ENCODE measurements at places on chromosomes 12 and 14.
A peak's percentile ranks its signal among the peaks of the same experiment; 100 is the strongest.

DNA sequence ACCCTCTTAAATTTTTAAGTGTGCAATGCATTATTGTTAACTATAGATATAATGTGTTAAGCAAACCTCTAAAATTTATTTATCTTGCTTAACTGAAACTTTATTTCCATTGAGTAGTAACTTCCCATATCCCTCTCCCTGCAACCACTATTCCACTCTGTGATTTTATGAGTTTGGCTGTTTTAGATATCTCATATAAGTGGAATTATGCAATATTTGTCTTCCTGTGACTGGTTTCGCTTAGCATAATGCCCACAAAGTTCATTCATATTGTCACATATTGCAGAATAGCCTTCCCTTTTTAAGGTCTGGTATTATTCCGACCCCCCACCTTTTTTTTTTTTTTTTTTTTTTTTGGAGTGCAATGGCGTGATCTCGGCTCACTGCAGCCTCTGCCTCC is 247.6 kb downstream of the EMP1 start:
- DNase-seq = no peak

DNA sequence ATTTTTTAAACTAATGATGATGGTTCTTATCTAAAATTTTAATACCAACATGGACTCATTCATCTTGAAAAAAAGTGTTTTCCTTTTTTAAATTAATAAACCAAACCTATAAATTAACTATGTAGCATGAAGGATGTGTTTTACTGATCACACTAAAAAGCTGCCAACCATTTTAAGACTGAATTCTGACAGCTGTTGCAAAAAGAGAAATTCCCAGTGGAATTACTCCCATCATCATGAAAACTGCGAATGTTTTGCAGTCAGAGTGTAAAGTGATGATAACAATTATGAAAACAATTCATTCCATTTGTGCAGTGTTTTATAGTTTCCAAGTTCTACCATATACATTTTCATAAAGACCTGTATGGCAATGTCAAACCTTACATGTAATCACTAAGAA is 232.8 kb downstream of the SLC2A13 start:
- no peak for DNase-seq

DNA sequence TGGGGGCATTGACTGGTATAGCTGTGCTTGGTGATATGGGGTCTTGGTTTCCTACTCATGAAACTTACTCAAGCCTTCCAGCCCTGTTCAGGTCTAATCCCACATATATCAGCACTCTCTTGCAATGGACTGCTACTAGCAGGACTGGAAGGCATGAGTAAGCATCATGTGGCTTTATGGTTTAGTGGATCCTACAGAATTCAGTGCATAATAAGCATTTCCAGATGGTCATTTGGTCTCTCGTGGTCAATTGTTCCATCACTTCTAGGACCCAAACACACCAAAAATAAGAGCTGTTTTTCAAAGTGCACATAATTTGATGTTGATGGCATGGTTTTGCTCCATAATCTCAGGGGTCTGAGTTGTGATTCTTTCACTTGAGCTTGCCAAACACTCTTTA is 114.4 kb downstream of the LMNTD1 start:
- no peak for DNase-seq

GRCh38 chr14:94769391-94770250 is at the start of gene GSC:
TSS of gene GSC (minus strand) at chr14:94770113. CDS start at chr14:94770015, 98 bp downstream.
- DNase-seq = peak; percentile 73

GRCh38 chr12:15130541-15130940 is 90.7 kb downstream of the RERG start:
- no peak for DNase-seq

GRCh38 chr14:35879654-35880249 is 53.6 kb downstream of the BRMS1L start:
- DNase-seq = no peak

- DNase-seq = no peak
These were observed 10.8 kb downstream of the PACS2 start for GRCh38 chr14:105325303-105325702.

GRCh38 chr14:58747181-58747580 is 109.4 kb downstream of the DACT1 start:
- DNase-seq = peak; percentile 40

GRCh38 chr12:127273626-127274025 is 993.3 kb upstream of the TMEM132C start:
- no peak for DNase-seq

GRCh38 chr12:104748790-104749189 is 209.3 kb downstream of the SLC41A2 start:
- no peak for DNase-seq

- no peak for DNase-seq
These were observed 250.6 kb downstream of the DAD1 start for GRCh38 chr14:22338381-22338780.

GRCh38 chr14:56334458-56334857 is 216.2 kb downstream of the PELI2 start:
- DNase-seq = no peak

GRCh38 chr14:45253754-45254310 is 830 bp upstream of the MIS18BP1 start:
- no peak for DNase-seq

DNA sequence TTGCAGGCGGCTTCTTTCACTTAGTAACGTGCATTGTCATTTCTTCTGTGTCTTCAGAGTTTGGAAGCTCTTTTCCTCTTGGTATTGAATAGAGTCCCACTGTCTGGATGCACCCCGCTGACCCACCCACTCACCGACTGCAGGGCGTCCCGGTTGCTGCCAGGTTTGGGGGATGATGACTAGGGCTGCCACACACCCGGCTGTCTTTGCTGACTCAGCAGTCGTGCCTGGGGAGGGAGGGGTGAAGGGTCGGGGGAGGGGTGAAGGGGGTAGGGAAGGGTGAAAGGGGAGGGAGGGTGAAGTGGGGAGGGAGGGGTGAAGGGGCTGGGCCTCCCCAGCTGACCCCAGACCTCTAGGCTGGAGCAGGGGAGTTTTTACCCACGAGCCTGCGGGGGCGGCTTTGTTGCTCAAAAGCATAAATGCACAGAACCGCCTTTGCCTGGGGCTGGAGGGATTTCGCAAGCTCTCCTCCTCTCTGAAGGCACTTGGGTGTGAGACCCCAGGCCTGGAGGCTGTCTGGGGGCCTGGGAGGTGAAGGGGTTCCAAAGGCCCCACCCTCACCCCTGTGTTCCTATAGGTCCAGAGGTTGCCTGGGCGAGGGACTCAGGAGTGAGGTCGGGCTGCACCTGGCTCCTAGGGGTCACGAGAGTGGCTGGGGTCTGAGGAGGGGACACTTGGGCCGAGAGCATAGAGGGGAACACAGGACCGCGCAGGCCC is 31.3 kb upstream of the ULK1 start:
- no peak for DNase-seq

DNA sequence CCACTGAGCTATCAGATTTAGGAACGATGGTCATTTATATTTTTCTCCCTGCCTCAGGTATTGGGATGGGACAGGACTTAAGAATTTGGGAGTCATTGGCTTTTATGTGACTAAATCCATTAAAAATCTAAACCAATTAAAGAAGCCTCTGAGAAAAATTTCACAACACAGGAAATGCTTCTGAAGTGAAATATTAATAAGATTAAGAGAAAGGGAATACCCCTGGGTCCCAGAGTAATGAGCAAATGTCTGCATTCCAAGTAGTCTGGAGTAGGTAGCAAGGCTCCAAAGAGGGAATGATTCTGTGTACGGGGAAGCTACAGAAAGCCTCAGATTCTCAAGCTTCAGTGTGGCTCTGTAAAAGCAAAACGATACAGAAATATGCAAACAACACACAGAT is 707 bp upstream of the MED6 start:
- peak; percentile 48 for DNase-seq

DNA sequence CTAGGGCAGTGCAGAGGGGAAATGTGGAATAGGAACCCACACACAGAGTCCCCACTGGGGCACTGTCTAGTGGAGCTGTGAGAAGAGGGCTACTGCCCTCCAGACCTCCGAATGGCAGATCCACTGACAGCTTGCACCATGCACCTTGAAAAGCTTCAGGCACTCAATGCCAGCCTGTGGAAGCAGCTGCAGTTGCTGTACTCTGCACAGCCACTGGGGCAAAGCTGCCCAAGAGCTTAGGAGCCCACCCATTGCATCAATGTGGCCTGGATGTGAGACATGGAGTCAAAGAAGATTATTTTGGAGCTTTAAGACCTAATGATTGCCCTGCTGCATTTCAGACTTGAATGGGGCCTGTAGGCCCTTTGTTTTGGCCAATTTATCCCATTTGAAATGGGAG is 21.7 kb upstream of the CCDC88C start:
- no peak for DNase-seq

- DNase-seq = peak; percentile 45
These were observed at the start of gene GMPR2 for GRCh38 chr14:24232645-24233537. TSS of gene GMPR2 (plus strand) at chr14:24232929. CDS start at chr14:24233254, 325 bp downstream.

GRCh38 chr12:128455851-128456250 is 188.9 kb downstream of the TMEM132C start:
- no peak for DNase-seq

DNA sequence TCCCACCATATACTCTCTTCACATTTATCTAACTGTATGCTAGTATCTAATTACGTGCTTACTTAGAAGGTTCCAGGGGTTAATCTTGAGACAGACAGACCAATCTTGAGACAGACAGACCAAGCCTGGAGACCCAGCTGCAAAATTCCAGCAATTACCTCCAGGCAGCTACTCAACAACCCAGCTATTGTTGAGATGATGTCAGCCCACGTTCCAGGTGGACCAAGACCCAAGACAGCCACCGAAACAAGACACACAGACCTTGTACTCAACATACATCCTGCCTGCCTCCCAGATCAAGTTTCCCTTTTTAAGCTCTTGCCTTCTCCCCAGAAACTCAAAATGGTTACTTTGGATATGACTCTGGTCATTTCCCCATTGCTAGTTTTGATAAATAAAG is 64.9 kb upstream of the VASH1 start:
- DNase-seq = no peak

DNA sequence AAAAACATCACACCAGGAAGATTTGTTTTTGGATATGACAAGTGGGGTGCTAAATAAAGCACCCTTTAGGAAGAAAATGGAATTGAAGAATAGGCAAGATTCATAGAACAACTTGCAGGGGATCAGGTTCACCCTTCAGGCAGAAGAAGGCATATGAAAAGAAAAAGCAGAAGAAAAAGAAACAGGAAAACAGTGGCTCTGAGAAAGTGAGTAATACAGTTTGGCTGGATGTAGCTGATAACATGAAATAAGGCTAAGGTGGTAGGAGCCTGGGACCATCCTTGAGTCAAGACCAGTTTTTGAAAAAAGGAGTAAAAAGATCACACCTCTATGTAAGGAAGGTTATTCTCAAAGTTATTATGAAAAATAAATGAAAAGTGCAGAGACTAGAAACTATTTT is 42.4 kb downstream of the TRIP11 start:
- no peak for DNase-seq

GRCh38 chr12:14959126-14959440 is 2.3 kb downstream of the ARHGDIB start:
- no peak for DNase-seq

- no peak for DNase-seq
These were observed 191.2 kb upstream of the LMNTD1 start for GRCh38 chr12:25744313-25744712.

DNA sequence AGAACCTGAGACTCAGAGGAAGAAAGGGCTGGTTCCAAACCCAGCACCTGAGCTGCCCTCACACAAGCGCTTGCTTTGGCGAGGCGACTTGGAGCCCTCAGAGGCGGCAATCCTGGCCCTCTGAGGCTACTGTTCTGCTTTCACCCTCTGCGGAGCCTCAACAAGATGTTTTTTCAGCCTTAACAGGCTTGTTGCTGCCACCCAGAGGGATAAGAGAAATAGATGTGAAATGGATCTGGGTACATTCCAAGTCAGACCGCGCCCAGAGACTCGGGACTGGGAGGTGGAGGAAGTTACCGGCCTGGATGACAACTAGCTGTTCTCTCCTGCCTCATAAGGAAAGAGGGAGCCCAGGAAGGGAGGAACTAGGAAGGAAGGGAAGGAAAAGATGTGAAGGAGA is 89.6 kb downstream of the TTC7B start:
- no peak for DNase-seq

DNA sequence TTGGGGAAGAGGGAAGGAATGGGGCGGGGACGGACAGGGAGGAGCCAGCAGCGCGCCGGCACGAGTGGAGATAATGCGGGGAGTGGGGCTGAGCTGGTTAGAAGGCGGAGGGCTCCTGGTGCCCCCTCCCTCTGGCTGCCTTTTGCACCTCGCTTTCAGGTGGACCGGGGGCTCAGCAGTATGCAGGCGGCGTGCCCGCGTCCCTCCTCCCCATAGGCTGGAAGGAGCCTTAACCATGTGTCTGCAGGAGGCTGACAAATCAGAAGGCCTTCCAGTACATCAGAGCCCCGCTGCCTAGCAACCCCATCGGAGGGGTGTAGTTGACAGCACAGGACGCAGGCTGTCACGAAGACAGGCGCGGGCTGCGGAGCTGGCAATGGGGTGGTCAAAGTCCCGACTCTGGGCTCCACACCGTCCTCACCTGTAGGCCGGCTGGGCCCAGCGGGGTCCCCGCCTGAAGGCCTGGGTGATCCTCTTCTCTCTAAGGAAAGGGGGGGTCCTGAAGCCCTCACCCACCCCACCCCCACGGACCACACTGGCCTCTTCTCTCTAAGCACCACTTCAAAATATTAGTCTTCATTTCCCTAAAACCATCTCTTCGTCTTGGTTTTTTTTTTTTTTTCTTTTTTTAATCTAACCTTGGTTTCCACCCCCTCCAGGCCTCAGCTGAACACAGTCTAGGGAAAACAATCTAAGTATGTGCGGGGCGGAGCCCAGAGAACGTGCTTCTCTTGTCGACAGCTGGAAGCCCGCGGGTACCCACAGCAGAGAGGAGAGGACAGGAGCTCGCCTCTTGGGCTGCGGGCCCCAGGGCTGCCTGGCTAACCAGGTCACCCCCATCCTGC is 44.5 kb downstream of the KDM2B start:
- DNase-seq = peak; percentile 44

- DNase-seq = no peak
These were observed 47.5 kb downstream of the PAH start for GRCh38 chr12:102869571-102869970.

DNA sequence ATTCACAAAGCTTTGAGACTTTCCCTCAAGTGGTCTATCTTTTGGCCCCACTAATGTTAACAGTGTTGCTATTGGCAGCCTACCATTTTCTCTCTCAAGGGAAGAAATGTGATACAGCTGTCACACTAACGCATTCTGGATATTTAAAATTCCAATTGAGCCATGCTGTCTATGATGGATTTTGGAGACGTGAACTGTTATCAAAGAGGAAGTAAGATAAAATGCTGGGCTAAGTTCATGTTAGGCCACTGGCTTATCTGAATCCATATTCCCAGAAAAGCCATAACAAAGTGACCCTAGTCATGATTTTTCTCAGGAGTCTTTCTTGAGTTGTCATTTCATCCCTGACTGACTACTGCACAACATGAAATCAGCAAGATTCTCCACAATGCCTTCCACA is 200.2 kb downstream of the PHLDA1 start:
- DNase-seq = no peak

DNA sequence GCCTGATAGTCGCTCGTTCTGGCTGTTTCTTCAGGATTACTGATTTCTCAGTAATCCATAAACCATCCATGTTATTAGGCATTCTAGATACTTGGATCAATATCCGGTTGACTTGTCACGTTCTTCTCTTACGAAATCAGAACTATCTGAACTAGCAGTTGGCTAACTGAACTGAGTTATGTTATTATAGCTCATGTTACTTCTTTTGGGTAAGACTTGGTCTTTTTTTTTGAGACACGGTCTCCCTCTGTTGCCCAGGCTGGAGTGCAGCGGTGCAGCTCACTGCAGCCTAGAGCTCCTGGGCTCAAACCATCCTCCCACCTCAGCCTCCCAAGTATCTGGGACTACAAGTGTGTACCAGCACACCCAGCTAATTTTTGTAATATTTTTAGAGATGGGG is 178.6 kb downstream of the PRKCH start:
- DNase-seq = no peak

All from HTR-8/SVneo (cell line).